ENCODE measurements at places on chromosomes 7 and 10. TPM values are rescaled to one million over a fixed set of nuclear protein-coding genes. Genes with fewer than 3 reads are reported as not detected.

BCCIP gene
- total RNA-seq: 100 TPM

MICU1 gene
- total RNA-seq: 41.7 TPM

IL6 gene
- 2.2 TPM for total RNA-seq

HOXA3 gene
- total RNA-seq: not detected

ADIRF gene
- not detected for total RNA-seq

ADAMTS14 gene
- not detected for total RNA-seq

TRPV5 gene
- not detected for total RNA-seq

VIM gene
- 515 TPM for total RNA-seq

GRCh38 chr7:110454713-110455112 is 636.2 kb upstream of the LRRN3 start:
- no peaks in the 10 kb centered on the region for H3K27me3 ChIP-seq
- no peaks in the 10 kb centered on the region for H3K36me3 ChIP-seq
- no peak overlapping the region for H3K27ac ChIP-seq
- no peak overlapping the region for H3K4me3 ChIP-seq

- DNase-seq: peak; percentile 72
- peak overlapping the region; percentile 43 for H3K4me3 ChIP-seq
- no peaks in the 10 kb centered on the region for H3K27me3 ChIP-seq
- H3K27ac ChIP-seq: no peak overlapping the region
These were observed 197.4 kb downstream of the RNLS start for GRCh38 chr10:88385601-88386203.

- H3K4me1 ChIP-seq: peaks cover 37% of the 10 kb centered on the region
- DNase-seq: peak; percentile 85
- no peaks in the 10 kb centered on the region for H3K36me3 ChIP-seq
- no peak overlapping the region for H3K27ac ChIP-seq
These were observed 193.8 kb upstream of the ADO start for GRCh38 chr10:62610649-62611229.

DNA sequence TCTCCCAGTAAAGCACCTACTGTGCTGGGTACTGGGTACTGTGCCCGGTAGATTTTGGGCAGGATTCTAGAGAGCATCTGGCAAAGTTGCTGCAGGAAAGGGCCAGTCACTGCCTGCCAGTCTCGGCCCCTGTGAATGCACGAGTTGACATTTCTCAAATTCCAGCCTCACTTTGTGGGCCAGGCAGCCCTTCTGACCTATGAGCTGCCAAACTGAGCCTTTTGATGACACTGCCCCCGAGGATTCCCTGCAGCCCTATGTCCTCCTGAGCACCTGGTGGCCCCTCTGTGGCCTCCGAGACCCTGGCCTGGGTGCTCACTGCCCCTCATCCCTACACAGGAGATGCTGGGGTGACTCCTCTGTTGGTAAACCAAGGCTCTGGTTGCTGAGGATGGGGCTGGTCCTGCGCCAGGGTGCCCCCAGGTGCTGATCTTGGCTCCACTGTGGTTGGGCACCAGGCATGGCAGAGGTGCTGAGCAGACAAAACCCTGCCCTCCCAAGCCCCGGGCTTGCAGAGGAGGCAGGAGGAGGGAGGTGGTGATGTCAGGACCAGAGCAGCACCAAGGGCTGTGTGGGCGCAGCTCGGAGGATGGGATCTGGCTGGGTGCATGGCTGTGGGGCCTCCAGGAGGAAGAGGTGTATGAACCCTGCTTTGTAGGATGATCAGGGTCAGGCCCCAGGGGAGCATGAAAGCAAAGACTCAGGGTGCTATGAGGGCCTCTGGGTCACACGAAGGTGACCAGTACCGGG is 16.2 kb downstream of the LHPP start:
- DNase-seq: no peak
- H3K27ac ChIP-seq: no peak overlapping the region
- peaks cover 3% of the 10 kb centered on the region for H3K4me1 ChIP-seq
- H3K4me3 ChIP-seq: no peak overlapping the region
- no peaks in the 10 kb centered on the region for H3K27me3 ChIP-seq

- DNase-seq: no peak
- peaks cover 46% of the 10 kb centered on the region for H3K4me1 ChIP-seq
- no peaks in the 10 kb centered on the region for H3K27me3 ChIP-seq
- H3K27ac ChIP-seq: no peak overlapping the region
These were observed 22.5 kb downstream of the CEP41 start for GRCh38 chr7:130418306-130418705.

- no peak for DNase-seq
- H3K4me1 ChIP-seq: peaks cover 50% of the 10 kb centered on the region
- peak overlapping the region; percentile 80 for H3K27ac ChIP-seq
- H3K4me3 ChIP-seq: peak overlapping the region; percentile 47
These were observed 94.2 kb downstream of the NRBF2 start for GRCh38 chr10:63227207-63227895.

- no peak overlapping the region for H3K27ac ChIP-seq
- no peaks in the 10 kb centered on the region for H3K36me3 ChIP-seq
- DNase-seq: no peak
- H3K4me3 ChIP-seq: no peak overlapping the region
- no peaks in the 10 kb centered on the region for H3K4me1 ChIP-seq
These were observed 92.0 kb upstream of the MACROH2A2 start for GRCh38 chr10:69960606-69960987.

- no peaks in the 10 kb centered on the region for H3K36me3 ChIP-seq
- no peak for DNase-seq
These were observed 1570.6 kb upstream of the LRRTM3 start for GRCh38 chr10:65355141-65355680.

DNA sequence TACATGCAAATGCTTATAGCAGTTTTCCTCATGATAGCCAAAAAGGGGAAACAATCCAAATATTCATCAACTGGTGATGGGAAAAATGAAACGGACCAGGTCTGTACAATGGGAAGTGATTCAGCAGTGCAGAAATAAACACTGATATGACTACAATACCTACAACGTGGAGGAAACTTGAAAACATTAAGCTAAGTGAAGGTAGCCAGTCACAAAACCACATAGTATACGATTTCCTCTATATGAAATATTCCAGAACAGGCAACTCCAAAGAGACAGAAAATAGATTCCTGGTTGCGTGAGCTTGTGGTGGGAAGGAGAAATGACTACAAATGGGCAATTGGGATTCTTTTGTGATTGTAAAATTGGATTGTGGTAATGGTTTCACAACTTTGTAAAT is 263.1 kb upstream of the PITRM1 start:
- H3K36me3 ChIP-seq: peaks cover under 1% of the 10 kb centered on the region
- DNase-seq: no peak
- H3K27ac ChIP-seq: no peak overlapping the region
- H3K4me1 ChIP-seq: peaks cover 2% of the 10 kb centered on the region

GRCh38 chr10:45432700-45433472 is 58.9 kb downstream of the ALOX5 start:
- H3K27ac ChIP-seq: no peak overlapping the region
- H3K36me3 ChIP-seq: no peaks in the 10 kb centered on the region
- H3K4me1 ChIP-seq: peaks cover 18% of the 10 kb centered on the region
- DNase-seq: no peak

- H3K36me3 ChIP-seq: no peaks in the 10 kb centered on the region
- H3K4me3 ChIP-seq: peak overlapping the region; percentile 41
- H3K27ac ChIP-seq: no peak overlapping the region
- H3K4me1 ChIP-seq: peaks cover 12% of the 10 kb centered on the region
These were observed 551 bp downstream of the KCND2 start for GRCh38 chr7:120273476-120273975.

DNA sequence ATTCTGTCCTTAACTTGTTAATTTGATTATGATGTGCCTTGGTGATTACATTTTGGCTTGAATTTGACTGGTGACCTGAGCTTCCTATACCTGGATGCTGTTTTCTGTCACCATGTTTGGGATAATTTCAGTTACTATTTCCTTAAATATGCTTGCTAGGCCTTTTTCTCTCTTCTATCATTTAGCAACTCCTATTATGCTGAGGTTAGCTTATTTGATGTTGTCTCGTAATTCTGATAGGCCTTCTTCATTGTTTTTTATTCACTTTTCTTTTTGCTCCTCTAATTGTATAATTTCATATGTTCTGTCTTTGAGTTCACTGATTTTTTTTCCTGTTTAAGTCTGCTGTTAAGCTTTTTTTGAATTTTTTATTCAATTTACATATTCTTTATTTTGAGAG is 184.9 kb downstream of the ITGB1 start:
- no peaks in the 10 kb centered on the region for H3K4me1 ChIP-seq
- H3K27ac ChIP-seq: no peak overlapping the region
- H3K27me3 ChIP-seq: no peaks in the 10 kb centered on the region

Data from activated CD4-positive, alpha-beta memory T cell treated with anti-CD3 and anti-CD28 coated beads for 36 hours (primary cell).